ENCODE measurements at places on chromosomes 3 and 15.

GRCh38 chr3:58478781-58479180, 13.1 kb upstream of the KCTD6 start:
- no peak for DNase-seq

GRCh38 chr3:100465892-100466777, 26.3 kb upstream of the TMEM45A start:
- no peak for DNase-seq

- DNase-seq, result peak; percentile 68
These were observed at the start of gene CTSH for GRCh38 chr15:78944669-78945407. TSS of gene CTSH (minus strand) at chr15:78945046. CDS start at chr15:78944981, 65 bp downstream.

DNA sequence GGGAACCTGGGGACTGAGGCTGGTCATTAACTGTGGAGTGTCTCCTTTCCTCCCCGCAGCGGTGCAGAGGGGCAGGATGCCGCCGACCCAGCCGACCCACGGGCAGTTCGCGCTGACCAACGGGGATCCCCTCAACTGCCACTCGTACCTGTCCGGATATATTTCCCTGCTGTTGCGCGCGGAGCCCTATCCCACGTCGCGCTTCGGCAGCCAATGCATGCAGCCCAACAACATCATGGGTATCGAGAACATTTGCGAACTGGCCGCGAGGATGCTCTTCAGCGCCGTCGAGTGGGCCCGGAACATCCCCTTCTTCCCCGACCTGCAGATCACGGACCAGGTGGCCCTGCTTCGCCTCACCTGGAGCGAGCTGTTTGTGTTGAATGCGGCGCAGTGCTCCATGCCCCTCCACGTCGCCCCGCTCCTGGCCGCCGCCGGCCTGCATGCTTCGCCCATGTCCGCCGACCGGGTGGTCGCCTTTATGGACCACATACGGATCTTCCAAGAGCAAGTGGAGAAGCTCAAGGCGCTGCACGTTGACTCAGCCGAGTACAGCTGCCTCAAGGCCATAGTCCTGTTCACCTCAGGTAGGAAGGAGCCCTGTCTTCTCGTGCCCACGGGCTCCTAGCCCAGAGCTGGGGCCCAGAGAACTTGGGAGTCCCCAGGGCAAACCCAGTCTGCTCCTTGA, 3.7 kb downstream of the NR2F2 start:
- no peak for DNase-seq

- no peak for DNase-seq
These were observed 854 bp upstream of the NPTN start for GRCh38 chr15:73633991-73634495.

- no peak for DNase-seq
These were observed 35.2 kb downstream of the DNASE1L3 start for GRCh38 chr3:58175437-58176184.

- no peak for DNase-seq
These were observed 161.9 kb upstream of the RGMA start for GRCh38 chr15:93250950-93251349.

GRCh38 chr3:8286086-8286485, 215.5 kb upstream of the LMCD1 start:
- DNase-seq, result no peak

DNA sequence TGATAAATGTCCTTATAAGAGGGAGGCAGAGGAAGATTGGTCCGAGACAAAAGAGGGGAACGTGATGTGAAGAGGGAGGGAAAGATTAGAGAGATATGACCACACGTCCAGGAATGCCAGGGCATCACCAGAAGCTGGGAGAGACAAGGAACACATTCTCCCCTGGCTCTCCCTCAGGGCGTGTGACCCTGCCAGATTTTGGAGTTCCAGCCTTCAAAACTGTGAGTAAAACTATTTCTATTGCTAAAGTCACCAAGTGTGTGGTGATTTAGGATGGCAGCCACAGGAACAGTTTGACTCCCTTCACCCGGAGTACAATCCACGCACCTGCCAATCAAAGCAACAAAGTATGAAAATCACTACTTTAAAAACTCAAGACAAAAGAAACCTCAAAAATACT, 32.1 kb upstream of the TJP1 start:
- DNase-seq, result no peak

DNA sequence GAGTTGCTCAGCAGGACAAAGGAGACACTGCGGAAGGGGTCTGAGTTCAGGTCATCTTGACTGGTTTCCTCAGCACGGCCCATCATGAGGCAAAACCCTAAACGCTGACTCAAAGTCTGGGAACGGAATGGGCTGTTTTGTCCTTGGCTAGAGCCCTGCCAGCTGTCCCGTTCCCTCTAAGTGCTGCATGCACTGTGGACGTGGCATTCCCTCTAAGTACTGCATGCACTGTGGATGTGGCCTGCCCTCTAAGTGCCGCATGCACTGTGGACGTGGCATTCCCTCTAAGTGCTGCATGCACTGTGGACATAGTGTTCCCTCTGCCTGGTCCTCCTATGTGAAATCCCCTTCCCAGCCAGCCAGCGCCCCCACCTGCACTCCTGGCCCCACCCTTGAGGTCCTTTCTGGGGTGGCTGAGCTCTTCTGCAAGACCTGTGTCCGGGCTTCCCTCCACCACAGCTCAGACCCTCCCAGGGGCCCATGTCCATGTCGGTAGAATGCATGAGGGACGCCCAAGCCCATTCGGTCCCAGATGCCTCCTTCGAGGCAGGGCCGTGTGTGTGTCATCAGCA, 36.7 kb downstream of the TM2D3 start:
- DNase-seq, result no peak

DNA sequence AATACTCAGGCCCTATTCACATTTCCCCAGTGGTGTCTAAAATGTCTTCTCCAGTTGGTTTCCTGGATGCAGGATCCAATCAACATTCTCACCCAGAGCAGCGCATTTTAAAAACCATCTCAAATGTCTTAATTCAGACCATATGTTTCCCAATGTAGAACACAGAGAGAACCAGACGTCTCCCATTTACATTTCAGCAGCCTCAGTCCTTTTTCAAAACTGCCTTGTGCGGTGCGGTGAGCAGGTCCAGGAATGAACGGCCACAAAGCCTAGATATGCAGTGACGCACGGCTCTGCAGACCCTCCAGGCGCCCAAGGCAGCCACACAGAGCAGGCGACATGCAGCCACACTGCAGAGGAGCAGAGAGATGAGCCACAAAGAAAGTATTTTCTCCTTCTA, 66.1 kb upstream of the MEX3B start:
- no peak for DNase-seq

DNA sequence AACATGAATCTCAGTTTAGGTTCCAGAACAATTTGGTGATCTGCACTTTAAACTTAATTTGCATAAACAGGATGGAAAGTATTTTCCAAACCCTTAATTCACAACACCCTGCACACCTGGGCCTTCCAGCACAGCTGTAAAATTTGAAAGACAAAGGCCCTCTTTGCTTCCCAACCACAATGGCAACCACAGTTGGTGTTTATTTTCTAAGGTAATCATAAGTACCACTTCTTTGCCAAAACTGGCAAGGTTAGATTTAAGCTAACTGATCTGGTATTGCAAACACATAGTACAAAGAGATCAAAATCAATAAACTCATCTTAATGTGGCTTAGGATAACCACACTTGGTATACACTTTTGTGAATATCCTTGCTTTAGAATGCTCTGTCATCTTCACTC, 4.1 kb downstream of the LRIG1 start:
- DNase-seq, result no peak

DNA sequence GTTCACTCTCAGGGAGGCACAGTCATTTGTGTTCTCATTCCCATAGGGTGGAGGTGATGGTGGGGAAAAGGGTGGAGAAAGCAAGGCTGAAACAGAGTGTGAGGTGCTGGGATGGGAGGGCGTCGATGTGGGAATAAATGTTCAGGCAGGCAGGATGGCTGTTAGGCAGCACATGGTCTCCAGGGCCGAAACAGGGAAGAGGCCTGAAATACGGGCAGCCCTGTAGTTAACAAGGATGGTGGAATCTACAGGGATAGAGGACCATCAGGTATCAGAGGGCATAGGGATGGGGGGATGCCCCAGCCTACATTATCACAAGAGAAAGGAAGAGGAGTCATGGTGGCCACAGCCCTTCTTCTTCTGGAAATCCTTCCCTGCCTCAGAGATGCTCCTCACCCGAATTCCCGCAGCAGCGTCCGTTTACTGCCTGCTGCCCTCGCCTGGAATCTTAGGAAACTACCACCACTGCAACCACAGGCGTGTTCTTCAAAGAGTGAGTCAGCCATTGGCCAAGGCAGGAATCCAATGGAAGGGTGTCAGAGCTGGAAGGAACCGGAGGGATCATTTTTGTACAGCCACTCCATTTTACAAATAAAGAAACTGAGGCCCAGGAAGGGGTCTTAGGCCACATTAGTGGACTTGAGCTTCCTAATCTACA, 49.7 kb upstream of the POMGNT2 start:
- DNase-seq, result no peak

All from stimulated activated CD4-positive, alpha-beta T cell treated with anti-CD3 and anti-CD28 coated beads, Interleukin-1b, Interleukin-23, amount 100 ng/mL, for 1 hour (primary cell).